ENCODE measurements at places on chromosomes 16 and 17.
A peak's percentile ranks its signal among the peaks of the same experiment; 100 is the strongest.

DNA sequence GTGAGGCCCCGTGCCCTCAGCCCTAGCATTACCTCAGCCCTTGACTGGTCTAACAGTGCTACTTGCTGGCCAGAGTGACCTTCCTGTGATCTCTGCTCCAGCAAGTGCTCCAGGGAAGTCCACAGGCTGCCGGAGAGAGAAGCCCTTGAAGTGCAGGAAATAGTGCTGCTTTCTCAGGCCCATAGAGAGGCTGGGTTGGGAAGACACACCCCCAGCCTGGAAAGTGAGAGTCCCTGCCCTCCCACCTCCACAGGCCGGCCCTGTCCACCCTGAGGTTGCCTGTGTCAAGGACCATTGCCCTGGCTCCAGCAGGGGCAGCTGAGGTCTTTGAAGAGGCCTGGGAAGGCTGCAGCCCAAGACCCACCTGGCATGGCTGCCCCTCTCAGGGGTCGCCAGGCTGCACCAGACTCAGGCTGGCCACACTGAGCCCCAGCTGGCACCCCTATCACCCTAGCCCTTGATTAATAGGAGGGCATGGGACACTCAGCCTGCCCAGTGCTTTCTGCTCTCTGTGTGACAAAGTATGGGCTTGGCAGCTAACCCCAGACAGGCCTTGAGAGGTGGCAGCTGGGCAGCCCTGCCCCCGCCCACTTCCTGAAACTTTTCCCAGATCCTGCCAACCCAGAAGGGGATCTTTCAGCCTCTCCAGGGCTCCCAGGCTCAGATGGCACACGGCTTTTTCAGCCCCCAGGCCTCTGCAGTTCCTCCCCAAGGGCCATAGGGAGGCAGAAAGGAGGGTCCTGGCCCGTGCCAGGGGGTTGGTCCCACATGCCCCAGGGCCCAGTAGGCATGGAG lies 21.7 kb downstream of the ATP6V0D1 start:
- DNase-seq: no peak

GRCh38 chr16:25011891-25012514 lies 3.2 kb downstream of the ARHGAP17 start:
- no peak for DNase-seq

DNA sequence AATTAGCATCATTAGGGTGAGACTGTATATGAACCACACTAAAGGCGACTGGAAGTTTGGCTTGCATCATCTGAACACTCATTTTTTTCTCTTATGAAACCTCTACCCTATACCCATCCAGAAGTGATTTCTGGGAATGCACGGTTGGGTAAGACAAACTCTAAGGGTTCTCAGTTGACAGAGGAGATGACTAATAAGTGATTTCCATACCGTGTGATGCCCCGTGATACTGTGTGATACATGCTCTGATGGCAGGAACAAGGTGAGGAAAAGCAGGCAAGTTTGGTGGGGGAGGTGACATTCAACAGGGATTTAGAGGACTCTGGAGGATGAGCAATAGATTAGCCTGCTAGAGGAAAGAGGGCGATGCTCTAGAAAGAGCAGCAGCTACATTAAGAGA lies 156.4 kb upstream of the CCL2 start:
- DNase-seq: no peak

DNA sequence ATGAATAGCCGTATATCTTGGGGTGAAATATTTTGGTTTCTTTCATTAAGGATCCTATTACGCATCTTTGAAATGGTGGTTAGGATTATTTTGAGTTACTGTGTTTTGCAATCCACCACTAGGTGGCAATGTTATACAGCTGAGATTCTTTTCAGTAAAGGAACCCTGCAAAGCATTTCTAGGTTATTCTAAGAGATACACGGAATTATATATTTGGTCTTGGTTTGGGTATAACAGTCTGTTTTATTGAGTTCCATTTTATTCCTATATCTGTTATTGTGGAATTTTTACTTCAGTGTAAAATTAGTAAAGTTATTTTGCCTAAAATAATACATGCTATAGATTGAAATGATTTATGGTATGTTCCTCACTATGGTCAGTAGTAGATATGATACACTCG lies 62.9 kb upstream of the CPHXL start:
- peak; percentile 61 for DNase-seq

DNA sequence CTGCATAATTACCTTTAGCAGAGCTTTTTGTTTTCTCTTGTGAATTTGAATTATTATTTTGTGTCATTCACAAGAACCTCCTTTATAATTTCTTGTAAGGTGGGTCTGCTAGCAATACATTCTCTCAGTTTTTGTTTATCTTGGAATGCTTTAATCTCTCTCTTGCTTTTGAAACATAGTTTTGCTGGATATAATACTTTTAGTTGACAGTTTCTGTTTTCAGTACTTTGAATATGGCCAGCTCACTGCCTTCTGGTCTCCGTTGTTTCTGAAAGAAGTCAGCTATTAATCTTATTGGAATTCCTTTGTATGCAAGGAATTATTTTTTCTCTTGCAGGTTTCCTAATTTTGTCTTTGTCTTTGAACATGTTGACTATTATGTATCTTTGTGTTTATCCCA lies 167.0 kb downstream of the MAP2K4 start:
- no peak for DNase-seq

DNA sequence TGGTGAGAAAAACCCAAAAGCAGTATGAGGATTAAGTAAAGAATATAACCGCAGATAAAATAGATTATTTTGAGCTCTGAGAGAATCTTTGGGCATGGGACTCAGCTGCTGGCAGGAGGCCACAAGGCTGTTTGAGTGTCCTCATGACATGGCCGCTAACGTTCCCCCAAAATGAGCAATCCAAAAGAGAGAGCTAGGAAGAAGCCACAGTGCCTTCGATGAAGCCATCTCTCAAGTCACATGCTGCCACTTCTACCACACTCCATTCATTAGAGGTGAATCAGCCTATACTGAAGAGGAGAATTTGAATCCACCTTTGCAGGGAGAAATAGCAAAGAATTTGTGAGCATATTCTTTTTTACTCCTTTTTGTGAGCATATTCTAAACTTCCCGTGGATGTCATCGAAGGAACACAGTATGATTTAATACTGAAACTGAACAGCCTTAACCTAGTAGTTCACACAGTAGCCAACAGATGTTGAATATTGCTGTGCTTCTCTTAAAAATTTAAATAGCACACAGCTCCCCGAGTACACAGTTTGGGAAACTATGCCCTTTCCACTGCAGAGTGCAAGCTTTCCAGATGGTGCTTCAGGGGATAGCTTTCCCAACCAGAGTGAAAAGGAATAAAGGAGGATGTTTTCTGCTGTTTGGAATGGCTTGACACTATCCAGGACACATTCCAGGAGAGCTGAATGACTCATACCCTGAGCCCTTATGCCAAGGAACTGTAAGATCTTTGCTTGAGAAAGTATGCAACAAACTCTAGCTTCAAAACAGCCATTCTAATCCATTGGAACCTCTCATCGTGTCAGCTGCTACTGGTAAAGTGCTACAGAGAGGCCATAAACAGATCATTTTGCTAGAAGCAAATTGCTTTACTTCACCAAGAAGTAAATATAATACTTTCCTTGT lies 33.9 kb downstream of the ANKFY1 start:
- DNase-seq: peak; percentile 86

DNA sequence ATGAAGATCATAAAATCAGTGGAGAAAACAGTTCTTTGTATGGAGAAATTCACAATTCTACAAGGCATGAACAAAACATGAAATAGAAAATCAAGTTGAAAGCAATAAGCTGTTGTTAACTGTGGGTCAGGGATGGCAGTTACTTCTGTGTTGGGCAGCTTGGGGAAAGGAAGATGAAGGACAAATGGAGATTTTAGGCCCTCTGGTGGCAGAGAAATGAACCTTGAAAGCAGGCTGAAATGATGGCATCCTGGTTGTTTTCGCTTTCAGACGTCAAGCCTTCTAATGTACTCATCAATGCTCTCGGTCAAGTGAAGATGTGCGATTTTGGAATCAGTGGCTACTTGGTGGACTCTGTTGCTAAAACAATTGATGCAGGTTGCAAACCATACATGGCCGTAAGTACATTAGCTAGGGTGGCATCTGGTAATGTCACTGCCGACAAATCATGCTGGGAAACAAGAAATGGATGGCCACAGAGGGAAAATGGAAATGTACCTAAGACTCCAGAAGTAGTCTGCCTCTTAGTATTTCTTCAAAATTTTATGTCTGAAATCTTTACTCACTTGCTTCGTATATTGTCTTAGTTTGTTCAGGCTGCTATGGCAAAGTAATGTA lies 108.9 kb downstream of the MAP2K6 start:
- DNase-seq: peak; percentile 73

- no peak for DNase-seq
Measured at GRCh38 chr17:42422412-42422957, 571 bp downstream of the CAVIN1 start.

All from AG20443 (cell line).